ENCODE measurements at places on chromosomes 12 and 14.

DNA sequence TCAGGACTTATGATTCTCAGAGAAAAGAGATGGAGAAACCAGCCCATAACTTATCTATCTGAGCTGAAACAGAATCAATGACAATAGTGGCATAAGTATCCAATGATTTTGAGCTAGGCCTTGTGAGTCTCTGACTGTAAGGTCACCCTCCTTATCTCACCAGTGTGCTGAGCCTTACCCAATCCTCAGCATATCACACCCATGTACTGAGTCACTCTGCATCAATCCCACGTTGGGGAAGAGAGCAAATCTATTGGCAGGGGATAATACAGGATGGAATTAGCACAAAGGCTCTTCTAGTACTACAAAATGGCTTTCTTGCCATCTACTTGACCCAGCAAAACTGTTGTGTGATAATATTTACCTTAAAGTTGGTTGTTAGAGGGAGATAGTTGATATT, 997.8 kb downstream of the NRXN3 start:
- peaks cover 13% of the 10 kb centered on the region for H3K27me3 ChIP-seq
- H3K36me3 ChIP-seq, result peaks cover 2% of the 10 kb centered on the region
- no peak overlapping the region for H3K4me3 ChIP-seq
- DNase-seq, result no peak

DNA sequence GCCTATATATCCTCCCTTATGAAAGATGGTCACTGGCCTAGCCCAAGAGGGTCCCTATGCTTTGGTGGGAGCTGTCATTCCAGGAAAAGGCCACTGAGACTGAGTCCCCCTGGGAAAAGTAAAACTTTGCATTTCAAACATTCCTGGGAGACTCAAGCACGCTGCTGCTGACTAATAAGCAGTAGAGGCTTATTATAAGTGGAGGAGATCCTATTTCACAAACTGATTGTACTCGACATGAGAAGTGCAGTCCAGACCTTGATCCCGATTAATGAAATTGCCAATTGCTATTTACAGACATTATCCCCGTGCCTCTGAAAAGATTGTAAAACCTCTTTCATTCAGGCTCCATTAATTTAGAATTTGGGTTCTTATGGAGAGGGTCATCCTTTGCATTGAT, 96.6 kb downstream of the EMP1 start:
- no peaks in the 10 kb centered on the region for H3K36me3 ChIP-seq
- no peak overlapping the region for H3K27ac ChIP-seq
- peaks cover 17% of the 10 kb centered on the region for H3K27me3 ChIP-seq
- H3K4me3 ChIP-seq, result no peak overlapping the region

DNA sequence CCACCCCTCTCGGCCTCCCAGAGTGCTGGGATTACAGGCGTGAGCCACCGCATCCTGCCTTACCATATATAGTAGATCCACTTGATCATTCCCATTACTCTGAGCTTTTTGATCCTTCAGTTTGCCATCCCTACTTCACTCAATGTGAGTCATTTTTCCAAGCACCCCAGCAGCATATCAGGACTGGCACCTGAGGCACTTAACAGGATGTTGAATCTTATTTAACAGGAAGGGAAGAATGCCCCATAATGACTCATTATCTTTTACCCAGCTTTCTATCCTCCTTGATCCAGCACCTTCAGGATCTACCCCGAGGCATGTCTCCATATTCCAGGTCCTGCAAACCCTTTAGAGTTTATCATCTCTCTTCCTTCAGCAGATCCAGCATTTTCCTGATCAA, 84.9 kb upstream of the CMKLR1 start:
- no peaks in the 10 kb centered on the region for H3K36me3 ChIP-seq
- H3K27me3 ChIP-seq, result peaks cover 8% of the 10 kb centered on the region
- H3K27ac ChIP-seq, result no peak overlapping the region
- peaks cover 8% of the 10 kb centered on the region for H3K4me1 ChIP-seq

GRCh38 chr12:1369460-1369859, 224.9 kb downstream of the FBXL14 start:
- no peak for DNase-seq
- H3K4me1 ChIP-seq, result peaks cover 59% of the 10 kb centered on the region
- no peak overlapping the region for H3K4me3 ChIP-seq

GRCh38 chr14:94660306-94660946, 48.2 kb downstream of the SERPINA3 start:
- no peak overlapping the region for H3K27ac ChIP-seq
- H3K27me3 ChIP-seq, result peaks cover 2% of the 10 kb centered on the region
- H3K4me1 ChIP-seq, result peaks cover 8% of the 10 kb centered on the region
- DNase-seq, result no peak
